ENCODE measurements at places on chromosomes 1 and 21.
A peak's percentile ranks its signal among the peaks of the same experiment; 100 is the strongest.

DNA sequence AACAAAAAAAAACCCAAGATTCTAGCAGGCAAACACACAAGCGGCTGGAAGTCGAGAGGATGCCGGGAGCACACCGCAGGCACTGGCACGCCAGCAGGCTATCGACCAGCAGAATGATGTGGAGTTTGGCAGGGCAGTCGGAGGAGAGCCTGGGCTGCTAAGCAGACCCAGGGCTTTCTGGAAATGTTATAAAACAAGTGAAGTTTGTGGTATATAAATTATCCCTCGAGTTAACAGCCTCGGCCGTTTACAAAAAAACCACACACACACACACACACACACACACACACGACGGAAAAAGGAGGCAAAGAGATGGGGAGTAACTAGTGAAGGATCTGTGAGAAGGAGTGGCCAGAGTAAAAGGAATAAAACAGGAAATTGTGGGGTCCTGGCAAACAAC is 87.2 kb upstream of the IVNS1ABP start:
- no peak for DNase-seq

DNA sequence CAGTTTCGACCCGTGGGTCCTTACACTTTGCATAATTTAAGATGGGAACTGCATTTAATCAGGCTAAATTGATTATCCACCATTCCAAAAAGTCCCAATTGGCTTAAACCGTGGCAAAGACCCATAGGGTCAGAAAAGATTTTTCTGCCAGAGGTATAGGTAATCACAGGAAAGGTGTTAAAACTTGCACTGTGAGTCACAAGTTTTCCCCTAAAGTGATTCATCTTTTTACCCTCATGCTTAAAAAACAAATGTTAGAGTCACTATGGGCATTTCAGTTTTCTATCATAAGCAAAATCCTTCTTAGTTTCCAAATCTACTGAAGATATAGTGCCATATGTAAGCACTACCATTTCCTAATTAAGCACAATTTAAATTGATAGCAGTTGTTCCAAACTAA is 1079.8 kb downstream of the ADGRL2 start:
- DNase-seq: no peak

DNA sequence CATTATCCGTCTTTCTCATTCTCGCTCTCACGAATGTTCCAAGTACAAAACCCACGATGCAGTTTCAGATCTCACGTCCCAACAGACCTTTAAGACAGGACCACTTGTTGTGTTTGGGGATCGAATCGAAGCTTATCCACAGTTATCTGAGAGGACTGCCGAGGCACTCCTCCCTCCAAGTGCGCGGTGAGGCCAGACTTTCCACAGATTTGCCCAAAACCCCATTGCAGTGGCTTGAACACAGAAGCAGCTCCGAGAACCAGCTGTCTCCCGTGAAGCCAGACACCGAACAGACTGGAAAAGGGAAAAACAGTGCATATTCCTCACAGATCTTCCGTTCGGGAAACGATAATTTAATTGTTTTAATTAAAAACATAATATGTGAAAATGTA is 46.5 kb upstream of the COL6A2 start:
- DNase-seq: no peak

DNA sequence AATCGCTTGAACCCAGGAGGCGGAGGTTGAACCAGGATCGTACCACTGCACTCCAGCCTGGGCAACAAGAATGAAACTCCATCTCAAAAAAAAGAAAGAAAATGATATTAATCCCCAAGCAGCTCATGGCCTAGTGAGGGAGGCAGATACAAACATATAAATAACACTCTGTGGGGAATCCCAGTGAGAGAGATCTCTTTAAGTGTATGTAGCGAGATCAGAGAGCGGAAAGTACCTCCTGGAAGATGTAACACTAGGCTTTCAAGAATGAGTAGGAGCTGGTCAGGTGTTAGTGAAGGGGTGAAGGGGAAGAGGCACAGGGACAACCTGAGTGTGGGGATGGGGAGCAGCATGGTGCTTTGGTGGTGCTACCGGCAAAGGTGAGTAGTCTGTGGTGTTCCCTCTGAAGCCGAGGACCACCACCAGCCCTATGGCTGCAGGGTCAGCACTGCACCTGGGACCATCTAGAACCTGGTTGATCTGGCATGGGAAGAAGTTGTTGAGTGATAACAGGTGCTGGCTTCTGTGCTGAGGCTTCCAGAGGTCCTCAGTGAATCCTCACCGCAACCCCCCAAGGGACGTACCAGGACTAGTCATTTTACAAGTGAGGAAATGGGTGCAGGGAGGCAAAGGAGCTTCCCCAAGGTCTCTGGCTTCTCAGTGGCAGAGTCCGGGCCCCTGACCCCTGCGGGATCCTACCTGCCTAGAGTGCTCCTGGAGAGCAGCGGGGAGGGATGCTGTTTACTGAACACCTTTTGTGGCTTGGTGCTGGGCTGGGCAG is 367.6 kb upstream of the VAMP3 start:
- no peak for DNase-seq

GRCh38 chr1:203327684-203328457 is 22.6 kb downstream of the BTG2 start:
- peak; percentile 49 for DNase-seq

GRCh38 chr1:14027099-14027498 is 327.1 kb downstream of the PRDM2 start:
- no peak for DNase-seq
